Muscle of leg (tissue), 16 donors: ENCODE measurements at places on chromosomes 4 and X.

GRCh38 chrX:132520792-132521191 lies 32.0 kb upstream of the MBNL3 start:
- no peak for DNase-seq

GRCh38 chr4:6884341-6884870 lies 25.2 kb upstream of the TBC1D14 start:
- peak; percentile 50 for DNase-seq

GRCh38 chr4:71261001-71261400 lies 77.8 kb upstream of the SLC4A4 start:
- no peak for DNase-seq

DNA sequence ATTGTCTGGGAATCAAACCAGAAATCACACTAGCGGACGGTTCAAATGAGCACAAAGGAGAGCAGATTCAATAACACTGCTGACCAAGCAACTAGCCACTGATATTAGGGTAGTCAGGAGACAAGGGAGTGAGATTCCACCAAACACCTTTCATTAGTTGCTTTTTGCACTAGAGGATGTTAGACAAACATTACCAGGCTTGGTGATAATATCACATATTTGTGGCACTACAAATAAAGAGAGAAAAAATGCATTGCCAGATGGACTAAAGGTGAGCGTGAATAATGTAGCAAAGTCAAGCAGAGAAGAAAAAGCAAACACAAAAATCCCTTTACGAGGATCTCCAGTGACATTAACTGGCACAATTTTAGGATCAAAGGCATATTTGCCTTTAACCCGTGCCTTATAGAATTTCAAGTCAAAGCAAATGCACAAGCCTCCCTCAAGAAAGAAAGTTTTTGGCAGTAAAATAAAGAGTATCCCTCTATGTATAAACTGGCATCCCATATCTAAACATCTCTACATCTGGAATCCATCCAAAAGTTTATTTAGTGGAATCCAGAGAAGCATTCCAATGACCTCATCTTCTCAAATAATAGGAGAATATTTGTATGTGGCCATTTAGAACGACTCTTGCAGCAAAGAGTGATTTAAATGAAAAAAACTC lies 290.9 kb downstream of the KCTD8 start:
- DNase-seq, result peak; percentile 54

- no peak for DNase-seq
Measured at GRCh38 chr4:133596459-133596858, 447.4 kb downstream of the PCDH10 start.

DNA sequence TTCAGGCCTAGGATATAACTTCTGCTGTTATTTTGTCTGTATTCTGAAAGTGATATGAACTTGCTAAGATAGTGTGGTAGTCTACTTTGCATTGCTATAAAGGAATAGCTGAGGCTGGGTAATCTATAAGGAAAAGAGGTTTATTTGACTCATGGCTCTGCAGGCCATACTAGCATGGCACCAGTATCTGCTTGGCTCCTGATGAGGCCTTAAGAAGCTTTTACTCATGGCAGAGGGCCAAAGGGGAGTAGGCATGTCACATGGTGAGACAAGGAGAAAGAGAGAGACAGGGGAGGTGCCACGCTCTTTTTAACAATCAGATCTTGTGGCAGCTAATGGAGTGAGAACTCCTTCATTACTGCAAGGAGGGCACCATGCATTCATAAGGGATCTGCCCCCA lies 247.3 kb downstream of the GPAT3 start:
- DNase-seq, result no peak

GRCh38 chr4:169050881-169051760 lies 41.1 kb upstream of the CBR4 start:
- peak; percentile 97 for DNase-seq

DNA sequence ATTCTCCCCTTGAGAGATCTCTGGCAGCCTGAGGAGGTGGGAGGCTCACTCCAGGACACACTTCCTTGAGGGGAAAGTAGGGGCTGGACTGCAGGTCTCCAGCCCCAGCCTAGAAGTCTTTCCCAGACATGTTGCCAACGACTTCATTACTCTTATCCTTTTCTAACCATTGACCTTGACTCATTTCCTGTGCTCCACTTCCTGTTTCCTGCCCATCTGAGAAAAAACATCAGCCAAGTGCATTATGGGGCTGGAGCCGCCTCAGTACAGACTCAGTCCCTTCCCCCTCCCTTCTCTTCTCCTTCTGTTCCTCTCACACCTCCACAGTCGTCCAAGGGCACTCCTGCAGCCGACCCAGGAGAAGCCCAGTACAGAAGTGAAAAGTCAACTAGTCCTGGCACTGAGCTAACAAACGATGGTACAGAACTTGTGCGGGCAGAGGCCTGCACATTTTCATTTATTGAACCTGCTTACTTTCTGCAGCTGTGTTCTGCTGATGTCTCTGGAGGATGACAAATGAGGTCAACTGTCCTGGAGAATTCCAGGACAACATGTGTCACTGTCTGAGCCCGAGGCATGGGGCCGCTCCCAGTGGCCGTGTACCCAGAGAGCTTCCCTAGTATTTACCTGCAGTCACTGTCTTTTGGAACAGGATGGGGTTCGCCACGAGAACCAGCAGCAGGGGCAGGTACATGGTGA lies 20.1 kb downstream of the GPR143 start:
- DNase-seq, result peak; percentile 25

GRCh38 chr4:34676400-34676799 lies 1567.9 kb downstream of the ARAP2 start:
- DNase-seq, result no peak

DNA sequence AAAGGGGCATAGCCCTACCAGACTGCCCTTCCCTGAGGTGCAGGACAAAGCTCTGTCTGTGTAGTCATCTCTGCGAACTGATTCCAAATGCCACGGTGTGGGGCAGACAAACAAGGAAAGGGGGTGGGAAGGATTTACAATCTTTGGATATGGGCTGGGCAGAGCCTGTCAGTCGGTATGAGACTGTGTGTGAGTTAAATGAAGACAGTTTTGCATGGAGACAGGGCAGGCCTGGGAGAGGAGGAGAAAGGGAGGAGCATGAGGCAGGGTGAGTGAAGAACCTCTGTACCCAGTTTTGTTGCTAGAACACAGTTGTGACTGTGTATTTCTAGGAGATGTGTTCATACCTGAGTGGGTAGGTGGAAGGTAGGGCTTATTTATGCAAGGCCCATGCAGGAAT lies 59.4 kb upstream of the MSN start:
- DNase-seq, result no peak

GRCh38 chr4:144715230-144715629 lies 69.3 kb downstream of the HHIP start:
- DNase-seq, result no peak

- peak; percentile 25 for DNase-seq
Measured at GRCh38 chrX:39174241-39174771, 373.0 kb downstream of the MID1IP1 start.

- DNase-seq, result no peak
Measured at GRCh38 chrX:15391850-15392249, 7.6 kb upstream of the VEGFD start.

GRCh38 chr4:158080354-158080753 lies 92.5 kb downstream of the GASK1B start:
- DNase-seq, result peak; percentile 10

DNA sequence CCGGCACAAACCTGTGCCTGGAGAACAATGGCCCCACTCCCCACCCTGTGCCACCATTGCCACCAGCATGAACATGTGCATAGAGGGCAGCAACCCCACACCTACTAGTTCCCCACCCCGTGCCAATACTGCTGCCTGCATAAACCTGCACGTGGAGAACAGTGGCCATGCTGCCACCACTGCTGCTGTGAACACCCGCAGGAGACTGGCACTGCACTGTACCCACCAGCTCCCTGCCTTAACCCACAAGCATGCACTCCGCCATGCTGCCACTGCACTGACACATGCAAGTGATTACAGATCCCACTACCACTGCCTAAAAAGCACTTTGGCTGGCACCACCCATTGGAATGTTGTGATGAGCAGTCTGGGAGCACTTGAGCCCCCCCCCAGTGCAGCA lies 77.3 kb downstream of the NAA11 start:
- DNase-seq, result no peak

DNA sequence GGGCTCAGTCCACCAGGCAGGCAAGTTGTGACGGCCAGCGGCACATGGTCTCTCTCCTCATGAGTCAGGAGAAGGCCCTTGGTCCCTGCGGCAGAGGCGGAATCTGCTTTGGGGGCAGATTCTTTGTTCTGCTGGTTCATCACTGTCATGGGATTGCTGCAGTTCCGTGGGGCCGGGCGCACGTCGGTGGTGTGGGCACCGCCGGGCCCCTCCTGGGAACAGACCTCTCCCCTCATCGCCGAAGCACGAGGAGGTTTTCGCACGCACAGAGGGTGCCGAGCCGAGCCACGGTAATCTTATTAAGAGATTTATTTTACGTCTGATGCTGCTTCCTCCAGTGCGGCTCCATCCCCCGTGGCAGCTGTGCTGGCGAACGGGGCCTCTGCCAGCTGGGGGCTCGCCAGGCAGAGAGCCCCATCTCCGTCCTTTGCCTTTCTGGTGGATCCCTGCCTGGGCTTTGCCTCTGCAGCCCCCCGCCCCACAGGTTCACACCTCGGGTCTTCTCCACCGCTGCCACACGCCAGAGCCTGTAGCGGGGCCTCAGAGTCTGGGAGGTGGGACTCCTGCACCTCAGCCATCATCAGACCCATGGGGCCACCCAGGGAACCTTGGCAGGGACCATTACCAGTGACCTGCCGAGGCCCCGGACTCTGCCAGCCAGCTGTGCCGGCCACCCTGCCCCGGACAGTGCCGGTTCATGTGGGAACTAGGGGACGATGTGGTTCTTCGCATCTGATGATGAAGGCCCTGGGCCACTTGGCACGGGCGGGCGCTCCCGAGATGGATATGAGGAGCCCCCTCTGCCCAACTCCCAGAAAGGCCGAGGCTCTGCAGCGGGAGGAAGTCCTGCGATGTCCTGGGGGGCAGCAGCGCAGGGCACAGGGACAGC lies 86.7 kb upstream of the NKX1-1 start:
- DNase-seq, result peak; percentile 31

DNA sequence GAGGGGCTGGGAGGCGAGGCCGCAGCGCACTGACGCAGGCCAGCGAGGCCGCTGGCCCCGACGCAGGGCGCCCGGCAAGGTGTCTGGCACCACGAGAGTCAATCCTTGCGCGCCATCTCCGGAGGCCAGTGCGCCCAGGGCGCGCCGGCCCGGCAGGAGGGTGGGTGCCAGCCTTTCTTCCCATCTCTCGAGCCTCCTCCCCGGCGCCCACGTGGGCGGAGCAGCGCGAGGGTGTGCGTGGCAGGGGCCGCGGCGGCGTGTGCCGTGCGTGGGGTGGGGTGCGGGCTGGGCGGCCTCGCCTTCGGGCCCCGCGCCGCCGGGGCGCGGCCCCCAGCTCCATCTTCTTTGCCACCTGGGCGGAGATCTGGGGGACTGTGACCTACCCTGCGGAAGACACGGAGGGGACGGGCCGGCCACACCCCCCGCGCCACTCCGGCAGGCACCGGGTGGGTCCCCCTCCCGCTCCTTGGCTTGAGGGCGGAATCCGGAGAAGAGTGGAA lies 877 bp downstream of the JAKMIP1 start:
- DNase-seq, result no peak

- no peak for DNase-seq
Measured at GRCh38 chrX:38172596-38172995, 48.1 kb downstream of the SRPX start.

DNA sequence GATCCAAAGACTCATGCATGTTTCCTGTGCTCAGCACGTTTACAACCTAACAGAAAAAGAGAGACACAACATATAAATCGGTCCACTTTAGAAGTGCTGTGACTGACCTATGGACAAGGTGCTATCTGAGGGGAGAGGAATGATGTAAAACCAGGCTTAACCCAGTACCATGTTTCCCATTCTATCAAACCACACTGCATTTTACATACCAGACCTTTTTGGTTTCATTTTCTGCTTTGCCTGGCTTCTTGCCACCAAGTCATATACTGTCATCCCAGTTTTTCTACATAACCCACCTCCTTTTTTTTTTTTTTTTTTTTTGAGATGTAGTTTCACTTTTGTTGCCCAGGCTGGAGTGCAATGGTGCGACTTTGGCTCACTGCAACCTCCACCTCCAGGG lies 82.2 kb downstream of the KLF8 start:
- DNase-seq, result no peak

DNA sequence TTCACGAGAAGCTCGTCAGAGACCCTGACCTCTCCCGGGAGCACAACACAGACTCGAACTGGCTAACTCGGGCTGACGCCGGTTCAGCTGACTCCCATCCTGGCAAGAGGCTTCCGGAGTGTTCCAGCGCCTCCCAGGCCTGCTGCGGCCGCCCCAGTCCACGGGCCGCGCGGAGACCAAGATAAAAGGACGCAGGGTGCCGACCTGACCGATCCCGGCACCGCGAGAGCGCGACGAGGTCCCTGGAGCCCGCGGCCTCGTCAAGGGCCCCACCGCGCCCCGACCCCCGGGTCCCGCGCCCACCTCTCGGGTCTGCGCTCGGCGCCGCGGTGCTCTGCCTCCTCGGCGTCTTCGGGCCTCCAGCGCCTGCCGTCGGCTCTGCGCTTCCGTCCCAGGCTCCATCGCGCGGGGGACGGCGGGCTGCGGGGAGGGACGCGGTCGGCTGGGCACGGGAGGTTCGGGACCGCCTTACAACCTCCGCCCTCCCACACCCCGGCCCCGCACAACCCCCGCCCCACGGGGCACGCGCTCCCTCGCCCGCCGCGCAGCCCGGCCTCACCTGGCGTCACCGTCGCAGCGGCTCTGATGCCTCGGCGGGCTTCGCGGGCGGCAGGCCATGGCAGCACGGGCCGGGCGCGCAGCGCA lies 426 bp downstream of the SLBP start:
- peak; percentile 73 for DNase-seq

- DNase-seq, result no peak
Measured at GRCh38 chr4:5218376-5219069, 167.2 kb downstream of the STK32B start.

- no peak for DNase-seq
Measured at GRCh38 chr4:82388405-82388804, 14.6 kb upstream of the HNRNPD start.

DNA sequence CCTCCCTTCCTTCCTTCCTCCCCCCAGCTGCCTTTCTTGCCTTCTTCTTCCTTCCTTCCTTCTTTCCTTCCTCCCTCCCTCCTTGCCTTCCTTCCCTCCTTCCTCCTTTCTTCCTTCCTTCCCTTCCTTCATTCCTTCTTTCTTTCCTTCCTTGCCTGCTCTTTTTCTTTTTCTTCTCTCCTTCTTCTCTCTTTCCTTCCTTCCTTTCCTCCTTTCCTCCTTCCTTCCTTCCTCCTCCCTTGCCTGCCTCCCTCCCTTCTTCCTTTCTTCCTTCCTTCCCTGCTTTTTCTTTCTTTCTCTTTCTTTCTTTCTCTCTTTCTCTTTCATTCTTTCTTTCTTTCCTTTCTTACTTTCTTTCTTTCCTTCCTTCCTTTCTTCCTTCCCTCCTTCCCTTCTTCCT lies 49.1 kb downstream of the STK32B start:
- DNase-seq, result no peak

- DNase-seq, result no peak
Measured at GRCh38 chr4:100424376-100424775, 93.4 kb downstream of the EMCN start.

GRCh38 chr4:129077326-129077725 lies 16.0 kb downstream of the SCLT1 start:
- no peak for DNase-seq
